ENCODE measurements at places on chromosomes 2 and 18.

GRCh38 chr2:42025151-42025582 is 22.7 kb upstream of the PKDCC start:
- DNase-seq, result no peak

DNA sequence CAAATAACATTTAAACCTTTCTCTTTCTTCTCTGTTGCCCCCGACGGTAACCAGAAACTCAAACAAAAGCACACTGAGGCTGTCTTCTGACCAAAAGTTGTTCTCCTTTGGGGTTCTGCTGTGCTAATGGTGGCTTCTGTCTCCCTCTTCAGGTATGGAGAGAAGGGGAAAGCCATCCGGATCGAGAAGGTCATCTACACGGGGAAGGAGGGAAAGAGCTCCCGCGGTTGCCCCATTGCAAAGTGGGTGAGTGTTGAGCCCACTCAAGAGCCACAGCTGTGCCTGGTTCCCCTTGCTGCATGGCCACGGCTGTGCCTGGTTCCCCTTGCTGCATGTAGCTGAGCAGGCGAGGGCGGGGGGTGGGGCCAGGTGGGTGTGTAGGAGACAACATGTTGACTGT is 67.4 kb downstream of the BOLA3 start:
- no peak for DNase-seq

- no peak for DNase-seq
Measured at GRCh38 chr2:241797441-241798080, 11.4 kb upstream of the NEU4 start.

- DNase-seq, result no peak
Measured at GRCh38 chr18:38502539-38502938, 936.9 kb upstream of the CELF4 start.

GRCh38 chr2:99571533-99571932 is 81.7 kb upstream of the REV1 start:
- DNase-seq, result no peak

DNA sequence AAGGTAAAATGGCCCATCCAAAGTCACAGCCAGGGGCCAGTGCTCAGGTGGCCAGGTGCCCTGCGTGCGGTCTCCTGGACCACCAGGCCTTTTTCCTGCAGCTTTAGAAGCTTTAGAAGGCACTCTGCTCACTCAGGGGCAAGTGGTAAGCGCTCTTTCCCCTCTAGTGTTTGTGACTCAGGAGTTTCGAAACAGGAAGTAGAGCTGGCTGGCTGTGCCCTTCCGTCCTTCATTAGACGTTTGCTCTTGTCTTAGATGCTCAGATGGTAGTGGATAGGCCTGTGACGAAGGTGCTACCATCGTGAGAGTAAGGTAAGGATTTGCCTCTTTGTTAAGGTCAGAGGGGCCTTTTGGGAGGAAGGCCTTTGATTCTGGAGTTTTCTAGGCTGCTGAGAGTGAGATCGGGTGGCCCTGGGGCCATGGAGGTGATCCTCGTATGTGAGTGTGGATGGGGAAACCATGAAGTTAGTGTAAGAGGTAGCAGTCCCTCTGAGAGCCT is at the start of gene CASP8:
Gene CASP8, plus strand, starts transcription at position 235 of the 499 bp plus-strand sequence. CDS start 5,951 bp downstream, outside the sequence.
- no peak for DNase-seq

GRCh38 chr2:153156743-153157142 is 321.8 kb downstream of the RPRM start:
- DNase-seq, result no peak

DNA sequence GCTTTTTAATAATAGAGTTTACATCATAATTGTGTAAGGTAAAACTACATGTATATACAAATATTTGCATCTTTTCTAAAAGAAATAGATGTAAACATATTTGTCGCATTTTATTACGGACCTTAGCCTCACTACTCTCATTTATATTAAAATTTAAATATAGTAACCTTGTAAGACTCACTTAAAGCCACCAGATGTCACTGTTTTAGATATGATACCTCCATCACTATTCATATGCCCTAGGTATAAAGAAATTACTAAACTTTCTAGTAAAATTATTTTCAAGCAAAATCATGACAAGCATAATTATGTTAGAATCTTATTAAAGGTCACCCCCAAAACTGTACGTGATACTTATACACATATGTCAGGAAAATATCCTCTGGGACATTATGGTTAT is 674.3 kb upstream of the REG3G start:
- DNase-seq, result no peak

DNA sequence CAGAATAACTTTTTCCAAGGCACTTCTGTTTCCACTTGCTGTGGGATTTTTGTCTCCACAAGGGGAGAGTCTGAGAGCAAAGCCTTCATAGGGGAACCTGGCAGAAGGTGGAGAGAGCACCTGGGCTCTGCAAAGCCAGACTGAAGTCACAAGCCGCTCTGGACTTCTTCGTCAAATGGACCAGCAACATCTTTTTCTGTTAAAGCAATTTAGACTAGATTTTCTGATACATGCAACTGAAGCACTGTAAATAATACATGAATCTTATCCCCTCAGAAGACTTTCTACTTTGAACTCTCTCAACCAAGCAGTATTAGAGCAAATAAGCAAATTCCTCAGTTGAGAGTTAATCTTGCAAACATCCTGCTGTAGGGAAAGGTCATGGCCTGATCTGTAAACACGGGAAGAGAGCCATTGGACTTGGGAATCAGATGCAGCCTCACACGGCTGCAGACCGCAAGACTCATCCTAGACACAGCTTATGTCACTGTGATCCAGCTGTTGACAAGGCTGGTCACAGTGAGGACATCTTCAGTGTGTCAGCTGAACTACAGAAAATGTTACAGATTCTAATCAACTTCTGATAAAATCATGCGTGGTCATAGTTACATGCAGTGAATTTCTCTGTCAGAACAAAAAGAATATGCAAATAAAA is 3.2 kb downstream of the SH3YL1 start:
- no peak for DNase-seq

DNA sequence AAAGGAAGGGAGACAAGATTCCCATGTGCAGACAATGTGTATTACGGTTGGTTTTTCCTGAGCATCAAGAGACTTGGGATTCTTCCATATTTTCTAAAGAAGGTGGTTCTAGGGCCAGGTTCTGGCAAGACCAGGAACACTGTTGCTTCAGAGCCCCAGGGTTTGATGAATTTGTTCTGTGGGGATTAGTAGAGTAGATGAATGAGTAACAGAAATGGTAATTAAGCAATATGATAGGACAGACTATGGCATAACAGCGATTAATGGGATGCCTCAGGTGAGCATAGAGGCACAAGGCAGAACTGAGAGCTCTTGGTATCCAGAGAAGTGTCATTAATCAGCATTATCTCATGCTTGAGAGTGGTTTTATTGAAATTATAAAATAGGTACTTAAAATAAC is 82.8 kb upstream of the PNPT1 start:
- DNase-seq, result no peak

DNA sequence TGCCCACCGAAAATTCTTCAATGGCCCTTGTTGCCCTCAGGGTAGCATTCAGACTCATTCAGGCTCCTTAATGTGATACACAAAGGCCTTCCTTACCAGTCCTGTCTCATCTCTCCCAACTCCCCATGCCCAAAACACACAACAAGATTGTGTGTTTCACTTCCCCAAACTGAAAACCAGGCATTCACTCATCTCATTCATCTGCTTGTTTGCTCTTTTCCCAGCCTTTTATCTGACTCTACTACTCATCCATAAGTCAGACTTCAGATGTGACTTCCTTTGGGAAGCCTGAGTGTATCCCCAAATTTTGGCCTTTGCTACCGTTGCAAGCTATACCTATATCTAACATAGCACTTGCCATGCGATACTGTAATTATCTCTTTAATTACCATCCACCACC is 9.7 kb upstream of the SLC39A10 start:
- DNase-seq, result no peak
